ENCODE measurements at places on chromosomes 12 and 14. TPM values are rescaled to one million over a fixed set of nuclear protein-coding genes. Genes with fewer than 3 reads are reported as not detected.

Gene HOXC12
- total RNA-seq = not detected

Gene RNASE3
- total RNA-seq = not detected

DNA sequence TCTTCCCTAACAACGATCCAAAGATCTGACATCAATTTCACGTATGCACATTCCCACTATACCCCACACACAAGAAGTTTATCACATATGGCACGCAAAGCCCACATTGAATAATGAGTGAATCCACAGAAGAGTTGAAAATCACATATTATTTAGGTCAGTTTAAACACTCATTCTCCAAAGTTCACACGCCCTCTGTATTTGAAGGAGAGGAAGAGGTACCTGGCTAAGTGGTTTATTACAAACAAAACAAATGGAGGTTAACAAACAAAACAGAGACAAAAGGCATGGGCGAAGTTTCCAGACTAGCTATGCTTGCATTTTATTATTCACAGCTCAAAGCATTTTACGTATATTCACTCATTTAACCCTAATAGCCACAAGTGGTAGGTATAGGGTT lies 41.8 kb downstream of the CPM start:
- DNase-seq = no peak

Gene WDHD1
- 13.9 TPM for total RNA-seq

DNA sequence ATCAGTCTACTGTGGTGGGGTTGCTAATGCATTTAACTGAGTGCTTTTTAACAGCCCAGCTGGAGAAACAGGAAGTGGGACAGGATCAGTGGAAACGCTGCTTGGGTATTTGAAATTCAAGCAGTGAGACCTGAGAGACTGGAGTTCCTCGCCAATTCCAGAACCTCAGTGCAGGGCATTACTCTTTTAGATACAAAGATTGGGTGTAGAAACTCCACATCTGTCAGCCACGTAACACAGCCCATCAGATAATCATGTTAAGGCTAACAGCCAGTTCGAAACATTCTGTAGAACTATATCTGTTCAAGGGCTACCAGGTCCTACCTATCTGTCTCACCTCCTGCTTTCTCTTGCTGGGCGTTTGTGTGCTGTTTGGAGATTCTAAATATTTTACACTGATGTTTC lies 45.5 kb downstream of the RAD52 start:
- DNase-seq = no peak

DNA sequence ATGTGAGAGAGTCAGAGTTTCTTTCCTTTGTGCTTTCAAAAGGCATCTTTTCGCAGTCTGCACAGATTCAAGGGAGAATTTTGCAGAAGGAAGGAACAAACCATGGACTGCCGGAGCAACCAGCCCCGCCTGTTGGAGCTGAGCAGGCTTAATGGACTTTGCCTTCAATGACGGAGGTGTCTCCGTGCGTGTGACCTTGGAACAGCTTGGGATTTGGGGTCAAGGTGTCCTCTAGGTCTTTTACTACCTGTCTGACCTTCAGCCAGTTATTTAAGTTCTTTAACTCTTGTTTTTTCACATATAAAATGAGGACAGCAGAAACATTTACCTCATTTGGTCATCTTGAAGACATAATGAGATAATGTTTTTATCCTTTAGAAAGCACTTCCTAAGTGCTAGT lies 4.1 kb downstream of the FGF23 start:
- DNase-seq = no peak

DNA sequence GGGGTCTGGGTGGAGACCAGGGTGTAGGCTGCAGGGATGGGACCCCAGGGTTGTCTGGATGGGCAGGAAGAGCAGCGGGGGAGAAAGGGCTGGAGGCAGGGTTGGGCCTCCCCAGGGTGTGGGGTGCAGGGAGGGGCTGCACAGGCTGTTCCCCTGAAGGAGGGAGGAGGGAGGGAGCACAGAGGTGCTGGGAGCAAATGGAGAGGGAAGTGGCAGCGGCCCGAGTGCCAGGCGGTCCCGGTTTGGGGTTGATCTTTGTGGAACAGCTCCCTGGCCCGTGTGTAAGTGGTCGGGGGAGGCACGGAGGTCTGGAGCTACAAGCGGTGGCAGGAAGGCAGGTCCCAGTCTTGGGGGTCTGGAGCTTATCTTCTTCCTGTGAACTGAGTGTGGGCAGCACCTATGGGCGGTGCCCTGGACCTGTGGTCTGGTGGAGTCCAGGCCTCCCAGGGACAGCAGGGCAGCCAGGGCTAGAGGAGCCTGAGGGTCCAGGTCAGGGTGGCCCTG lies 391.6 kb downstream of the TMEM121 start:
- DNase-seq = no peak

- no peak for DNase-seq
These were observed 21.3 kb downstream of the RPH3A start for GRCh38 chr12:112812600-112813406.

GRCh38 chr12:132265056-132265800 lies 64.2 kb downstream of the GALNT9 start:
- DNase-seq = no peak

GRCh38 chr12:99454539-99455172 lies 192.9 kb upstream of the GARIN6 start:
- DNase-seq = no peak

Measured in glutamatergic neuron (in vitro differentiated cells).